Neural crest cell (in vitro differentiated cells): ENCODE measurements at places on chromosomes 11 and 22. TPM values are rescaled to one million over a fixed set of nuclear protein-coding genes. Genes with fewer than 3 reads are reported as not detected.

Gene C11orf97
- not detected in 2 replicates for total RNA-seq

Gene MRGPRE
- total RNA-seq = not detected in 2 replicates

GRCh38 chr11:103332409-103332808 is 223.2 kb downstream of the DYNC2H1 start:
- no peak for DNase-seq

DNA sequence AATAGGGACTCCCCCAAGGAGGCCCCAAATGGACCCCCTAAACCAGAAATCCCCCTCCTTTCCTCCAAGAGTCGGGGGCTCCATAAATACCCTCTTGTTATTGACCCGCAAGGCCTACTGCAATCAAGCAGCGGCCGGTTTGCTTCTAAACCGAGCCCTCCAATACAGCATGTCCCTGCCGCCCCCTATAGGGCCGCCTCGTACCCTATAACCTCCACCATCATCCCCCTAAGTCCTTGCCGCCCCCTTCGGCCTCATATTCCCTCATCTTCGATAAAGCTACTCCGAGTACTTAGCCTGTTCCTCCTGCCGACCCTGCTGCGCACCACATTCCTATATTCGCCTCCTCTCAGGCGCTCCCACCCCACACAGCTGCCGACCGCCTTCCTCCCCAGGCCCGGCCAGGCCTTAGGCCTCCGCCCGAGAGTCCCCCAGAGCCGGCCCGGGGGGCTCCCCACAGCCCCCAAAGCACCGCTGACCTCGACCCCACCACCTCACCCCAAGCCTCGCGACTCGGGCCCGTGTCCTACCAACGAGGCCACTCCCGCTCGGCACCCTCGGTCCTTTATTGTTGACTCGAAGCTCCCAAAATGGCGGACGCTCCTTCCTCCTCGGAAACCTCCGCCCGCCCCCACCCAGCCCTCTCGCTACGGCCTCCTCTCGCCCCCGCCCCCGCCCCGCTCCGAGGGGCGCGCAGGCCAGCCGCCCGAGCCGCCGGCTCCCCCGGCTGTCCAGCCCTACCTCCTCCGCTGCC is 430 bp downstream of the DDX6 start:
- DNase-seq = peak; percentile 51

DNA sequence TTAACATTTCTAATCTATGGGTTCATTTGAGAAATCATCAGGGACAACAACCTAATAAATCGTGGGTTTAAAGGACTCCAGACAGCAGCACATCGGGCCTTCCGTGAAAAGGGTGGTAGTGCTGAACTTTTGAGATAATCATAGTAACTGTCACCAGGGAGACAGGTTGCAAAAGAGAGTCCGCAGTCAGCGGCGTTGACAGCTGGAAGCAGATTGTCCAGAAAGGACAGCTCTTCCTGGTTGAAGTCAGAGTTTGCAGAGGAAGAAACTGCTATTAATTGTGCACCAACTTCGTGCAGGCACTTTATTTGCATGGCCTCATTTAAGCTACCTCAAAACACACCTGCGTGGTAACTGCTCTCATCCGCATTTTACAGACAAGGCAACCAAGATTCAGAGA is 20.5 kb upstream of the ISX start:
- DNase-seq = no peak

- no peak for DNase-seq
Measured at GRCh38 chr11:111376181-111376871, 2.7 kb downstream of the POU2AF1 start.
